ENCODE measurements at places on chromosomes 2 and 18.

- no peak for DNase-seq
Measured at GRCh38 chr18:24818441-24818840, 358.0 kb downstream of the HRH4 start.

GRCh38 chr2:27060323-27060722 is 8.9 kb downstream of the AGBL5 start:
- no peak for DNase-seq

DNA sequence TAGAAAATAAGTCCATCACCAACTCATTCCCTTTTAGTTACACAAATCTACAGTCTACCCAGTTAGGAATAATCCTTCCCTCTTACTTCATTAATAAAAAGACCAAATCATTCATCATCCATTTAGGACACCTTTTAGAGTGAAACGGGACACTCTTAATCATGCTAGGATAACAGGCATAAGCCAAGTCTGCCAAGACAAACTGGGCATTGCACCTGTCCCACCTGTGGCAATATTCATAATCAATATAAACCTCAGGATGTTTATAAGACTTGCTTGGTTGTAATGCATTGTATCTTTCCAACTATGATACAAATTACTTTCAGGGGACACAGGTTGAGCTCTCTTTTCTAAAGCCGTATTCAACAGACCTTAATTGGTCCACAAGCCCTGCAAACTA is 82.7 kb upstream of the SH3BP4 start:
- no peak for DNase-seq

DNA sequence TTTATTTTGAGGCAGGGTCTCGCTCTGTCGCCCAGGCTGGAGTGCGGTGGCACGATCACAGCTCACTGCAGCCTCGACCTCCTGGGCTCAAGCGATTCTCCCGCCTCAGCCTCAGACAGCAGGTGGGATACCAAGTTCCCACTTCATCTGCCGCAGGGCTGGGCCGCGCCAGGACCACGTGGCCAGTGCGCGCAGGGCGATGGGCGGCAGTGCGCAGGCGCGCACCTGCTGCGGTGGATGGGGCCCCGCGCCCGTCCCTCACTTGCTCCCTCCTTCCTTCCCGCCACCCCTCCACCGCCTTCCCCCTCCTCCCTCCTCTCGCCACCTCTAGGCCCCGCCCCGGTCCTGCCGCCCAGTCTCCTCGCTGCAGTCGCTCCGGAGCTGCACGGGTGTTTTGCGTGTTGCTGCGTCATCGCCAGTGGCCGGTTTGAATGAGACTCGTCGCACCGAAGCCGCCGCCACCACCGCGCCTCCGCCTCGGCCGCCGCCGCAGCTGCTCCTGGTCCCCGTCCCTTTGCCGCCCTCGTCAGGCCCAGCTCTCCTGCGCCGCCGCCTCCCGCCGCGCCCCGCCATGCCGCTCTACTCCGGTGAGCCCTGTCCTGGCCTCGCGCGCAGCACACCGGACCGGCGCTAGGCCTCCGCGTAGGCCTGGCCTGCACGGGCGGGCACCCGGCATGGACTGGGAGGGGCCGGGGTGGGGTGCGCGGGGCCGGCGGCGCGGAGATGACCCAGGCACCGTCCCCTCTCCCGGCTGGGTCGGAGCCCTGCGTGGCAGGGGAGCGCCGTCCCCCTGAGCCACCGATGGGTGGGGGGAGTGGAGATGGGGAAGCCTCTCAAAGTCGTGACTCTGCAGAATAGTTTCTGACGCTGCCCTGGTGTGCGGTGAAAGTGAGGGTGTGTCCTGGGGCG is at the start of gene USP14:
USP14 (plus strand) TSS at position 430 of the 909 bp plus-strand sequence; CDS start at position 572, 142 bp downstream.
- DNase-seq = peak; percentile 66

GRCh38 chr18:57461652-57462269 is 26.6 kb downstream of the ONECUT2 start:
- no peak for DNase-seq

DNA sequence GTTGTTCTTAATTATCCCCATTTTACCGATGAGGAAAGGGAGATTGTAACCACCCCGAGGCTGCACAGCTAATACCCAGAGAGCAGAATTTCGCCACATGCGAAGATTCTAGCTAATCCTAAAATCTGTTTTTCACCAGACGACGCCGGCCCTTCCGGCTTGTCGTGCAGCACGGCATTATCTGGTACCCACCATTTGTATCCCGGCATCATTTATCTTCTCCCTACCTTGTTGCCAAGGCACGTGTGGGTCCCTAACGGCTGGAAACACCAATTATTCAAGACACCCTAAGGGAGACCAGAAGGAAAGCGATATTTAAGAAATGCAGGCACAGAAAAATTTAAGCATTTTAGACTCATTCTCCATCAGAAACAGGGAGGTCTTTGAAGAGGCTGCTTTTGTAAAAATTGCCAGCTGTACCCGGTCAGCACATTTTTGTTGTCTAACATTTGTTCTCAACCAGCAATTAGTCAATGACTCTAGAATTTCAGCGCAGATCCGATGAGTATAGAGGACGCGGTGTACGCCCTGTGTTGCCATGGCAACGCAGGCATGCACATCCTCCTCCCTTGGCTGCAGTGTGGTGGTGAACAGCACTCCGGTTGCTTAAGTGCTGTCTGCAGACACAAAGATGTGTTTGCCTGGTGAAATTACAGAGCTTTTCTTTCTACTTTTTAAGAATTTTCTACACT is 111.6 kb downstream of the AGAP1 start:
- DNase-seq = peak; percentile 42

DNA sequence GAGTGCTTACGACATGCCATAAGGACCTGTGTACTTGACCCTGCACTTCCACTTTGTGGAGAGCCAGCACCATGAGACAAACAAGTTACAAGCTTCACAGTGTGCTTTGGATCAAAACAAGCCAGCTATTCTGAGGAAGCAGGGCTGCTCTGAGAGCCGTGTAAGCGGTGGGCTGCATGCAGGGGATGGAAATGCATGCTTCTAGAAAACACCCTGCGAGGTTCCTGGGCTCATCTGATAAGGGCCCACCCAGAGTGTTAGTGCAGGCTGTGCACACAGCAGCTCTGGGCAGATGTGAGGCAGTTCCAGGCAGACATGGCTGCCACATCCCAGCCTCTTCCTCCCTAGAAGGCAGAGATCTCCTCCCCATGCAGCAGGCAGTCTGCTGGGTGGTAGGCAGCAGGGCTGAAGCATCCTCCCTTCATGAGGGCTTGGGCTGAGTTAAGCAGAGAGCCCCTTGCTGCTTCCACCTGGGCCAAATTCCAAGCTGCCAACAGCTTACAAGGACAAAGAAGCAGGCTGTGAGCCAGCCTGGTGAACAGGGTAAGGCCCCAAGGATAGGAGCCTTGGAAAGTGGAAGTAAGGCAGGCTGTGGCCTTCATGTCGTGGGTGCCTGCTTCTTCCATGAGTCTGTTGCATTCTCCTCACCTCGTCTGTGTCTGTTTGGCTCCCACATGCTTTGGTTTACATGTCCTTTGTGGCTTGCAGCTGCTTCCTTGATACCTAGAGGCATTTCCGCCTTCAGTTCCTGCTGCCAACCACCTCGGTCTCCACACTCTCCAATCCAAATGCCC is 7.7 kb downstream of the PSD4 start:
- no peak for DNase-seq

DNA sequence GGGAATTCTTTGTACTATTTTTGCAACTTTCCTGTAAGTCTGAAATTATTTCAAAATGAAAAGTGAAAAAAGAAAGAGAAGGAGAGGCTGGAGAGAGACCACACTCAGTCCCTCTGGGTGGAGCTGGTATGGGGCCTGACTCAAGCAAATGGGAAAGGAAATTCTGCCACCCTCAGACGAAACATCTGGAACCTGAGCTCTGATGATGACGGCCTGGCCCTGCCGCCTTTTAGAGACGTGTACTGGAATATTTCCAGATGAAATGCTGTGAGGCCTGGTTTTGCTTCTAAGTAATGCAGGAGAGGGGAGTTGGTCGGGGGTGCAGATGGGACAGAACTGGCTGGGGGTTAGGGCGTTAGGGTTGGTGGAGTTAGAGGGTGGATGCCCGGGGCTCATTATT is 57.4 kb upstream of the GLI2 start:
- DNase-seq = no peak

DNA sequence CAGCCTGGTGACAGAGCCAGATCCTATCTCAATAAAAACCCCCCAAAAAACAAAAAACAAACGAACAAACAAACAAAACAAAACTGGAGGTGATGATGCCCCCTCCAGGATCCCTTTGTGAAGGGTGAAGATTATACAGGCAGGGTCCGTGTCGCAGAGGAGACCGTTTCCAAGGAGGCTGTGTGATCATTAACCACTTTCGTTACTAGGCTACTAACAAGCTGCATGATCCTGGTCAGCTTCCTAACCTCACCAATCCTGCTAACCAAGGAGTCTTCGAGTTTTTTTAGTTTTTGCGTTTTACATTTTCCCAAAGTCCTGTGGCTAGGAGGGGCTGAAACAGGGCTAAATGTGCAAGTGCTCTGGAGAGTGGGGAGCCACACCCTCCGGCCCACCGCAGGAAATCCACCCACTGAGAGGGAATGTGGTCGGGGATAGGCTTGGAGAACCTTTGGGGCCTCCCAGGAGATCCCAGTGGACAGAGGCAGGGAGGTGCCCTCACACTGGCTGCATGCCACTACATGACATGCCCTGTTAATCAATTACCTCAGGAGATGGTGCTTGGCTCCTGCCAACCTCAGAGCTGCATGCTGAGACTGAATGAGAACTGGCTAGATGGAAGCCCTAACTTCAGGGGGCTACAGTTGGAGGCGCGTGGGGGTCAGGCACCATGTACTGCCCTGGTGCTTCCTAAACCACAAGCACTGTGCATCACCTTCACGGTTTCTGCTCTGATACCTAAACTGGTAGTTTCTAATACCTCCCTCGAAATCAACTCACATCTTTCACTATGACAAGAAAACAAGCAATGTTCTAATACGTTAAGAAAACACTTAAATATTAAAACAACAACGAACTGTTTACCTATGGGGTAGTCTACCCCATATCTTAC is 67.5 kb upstream of the RGPD5 start:
- no peak for DNase-seq

- no peak for DNase-seq
Measured at GRCh38 chr18:74587441-74587840, 10.2 kb upstream of the ZNF407 start.

- DNase-seq = no peak
Measured at GRCh38 chr2:214674278-214674677, 135.2 kb downstream of the BARD1 start.

DNA sequence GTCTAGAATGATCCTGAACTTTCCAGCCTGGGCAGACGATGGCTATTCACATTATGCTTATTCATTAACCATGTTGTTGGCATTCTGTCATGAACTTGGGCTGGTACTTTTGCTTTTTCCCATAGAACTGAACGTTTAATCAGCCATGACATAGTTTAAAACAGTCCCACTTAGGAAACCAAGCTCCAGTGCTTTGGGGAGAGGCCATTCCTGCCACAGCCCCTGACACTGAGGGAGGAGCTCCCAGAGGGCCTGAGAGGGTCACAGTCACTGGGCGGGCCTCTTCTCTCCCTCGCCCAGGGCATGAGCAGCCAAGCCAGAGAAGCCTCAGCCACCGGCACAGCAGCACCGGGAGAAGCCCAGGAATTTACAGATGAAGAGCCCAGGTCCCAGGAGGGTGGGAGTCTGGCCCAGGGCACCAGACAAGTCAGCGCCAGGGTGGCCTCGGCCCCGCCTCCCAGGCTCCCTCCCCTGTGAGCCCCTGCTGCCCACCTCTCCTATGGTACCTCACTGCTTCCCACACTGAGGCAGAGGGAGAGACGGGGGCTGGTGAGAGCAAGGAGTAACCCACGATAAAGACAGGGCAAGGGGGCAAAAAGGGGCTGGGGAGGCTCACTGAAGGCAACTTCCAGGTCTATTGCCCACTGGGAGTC is 33.6 kb downstream of the MAL start:
- DNase-seq = no peak

GRCh38 chr2:111923276-111923804 is 24.9 kb downstream of the MERTK start:
- no peak for DNase-seq

GRCh38 chr2:152155209-152155608 is 20.4 kb downstream of the STAM2 start:
- no peak for DNase-seq

- no peak for DNase-seq
Measured at GRCh38 chr2:239383759-239384156, 17.1 kb downstream of the HDAC4 start.

GRCh38 chr2:66869076-66869475 is 434.2 kb downstream of the MEIS1 start:
- DNase-seq = no peak

DNA sequence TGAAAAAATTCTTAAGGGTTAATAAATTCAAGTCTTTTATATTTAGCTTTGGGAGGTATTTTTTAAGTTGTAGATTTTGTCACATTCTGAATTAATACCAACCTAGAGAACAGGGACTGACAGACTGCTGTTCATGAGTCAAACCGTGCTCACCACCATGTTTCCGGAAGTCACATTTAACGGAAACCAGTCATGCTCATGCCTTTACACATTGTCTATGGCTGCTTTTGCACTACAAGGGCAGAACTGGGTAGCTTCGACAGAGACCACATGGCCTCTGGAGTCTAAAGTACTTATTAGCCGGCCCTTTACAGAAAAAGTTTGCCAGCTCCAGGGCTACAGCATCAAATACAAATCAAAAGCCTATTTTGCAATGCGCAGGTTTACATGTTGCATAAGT is 33.3 kb downstream of the LONRF2 start:
- DNase-seq = no peak

- DNase-seq = no peak
Measured at GRCh38 chr2:44100351-44100750, 68.3 kb upstream of the PPM1B start.

DNA sequence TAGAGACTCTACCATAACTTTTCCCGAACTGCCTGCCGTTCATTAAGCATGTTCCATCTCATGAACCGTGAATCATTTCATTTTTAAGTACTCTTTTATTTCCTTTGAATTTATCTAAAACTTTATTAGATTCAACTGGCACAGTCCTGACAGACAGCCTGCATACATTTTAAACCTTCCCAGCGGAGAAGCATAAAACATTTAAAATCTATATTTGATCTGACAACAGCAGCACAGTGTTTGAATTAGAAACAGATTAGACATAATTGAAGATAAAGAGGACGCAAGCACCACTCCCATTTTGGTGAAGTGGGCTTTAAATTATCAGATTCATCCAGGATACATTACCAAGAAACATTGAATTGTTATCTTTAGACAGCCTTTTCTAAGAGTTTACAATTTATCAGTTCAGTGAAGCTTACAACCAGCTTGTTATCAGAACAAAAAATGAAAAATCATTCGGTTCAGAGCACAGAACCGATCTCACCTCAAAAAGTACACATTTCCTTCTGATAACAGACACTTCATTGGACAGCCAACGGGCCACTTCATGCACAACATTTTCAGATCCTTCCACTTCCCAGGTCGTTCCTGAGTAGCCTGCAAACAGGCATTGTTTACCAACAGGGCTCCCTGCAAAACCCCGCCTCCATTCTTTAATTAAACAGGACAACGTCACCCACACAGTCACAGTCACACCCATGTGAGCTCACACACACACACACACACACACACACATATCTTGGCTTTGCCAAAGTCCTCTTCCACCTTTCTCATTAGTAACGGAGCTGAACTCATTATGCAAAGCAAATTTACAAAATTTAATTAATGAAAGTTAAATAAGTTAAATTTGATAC is 171.2 kb downstream of the SP3 start:
- no peak for DNase-seq
